Aorta (tissue), 5 donors: ENCODE measurements at places on chromosomes 16 and 17. TPM values are rescaled to one million over a fixed set of nuclear protein-coding genes. Genes with fewer than 3 reads are reported as not detected.

DNA sequence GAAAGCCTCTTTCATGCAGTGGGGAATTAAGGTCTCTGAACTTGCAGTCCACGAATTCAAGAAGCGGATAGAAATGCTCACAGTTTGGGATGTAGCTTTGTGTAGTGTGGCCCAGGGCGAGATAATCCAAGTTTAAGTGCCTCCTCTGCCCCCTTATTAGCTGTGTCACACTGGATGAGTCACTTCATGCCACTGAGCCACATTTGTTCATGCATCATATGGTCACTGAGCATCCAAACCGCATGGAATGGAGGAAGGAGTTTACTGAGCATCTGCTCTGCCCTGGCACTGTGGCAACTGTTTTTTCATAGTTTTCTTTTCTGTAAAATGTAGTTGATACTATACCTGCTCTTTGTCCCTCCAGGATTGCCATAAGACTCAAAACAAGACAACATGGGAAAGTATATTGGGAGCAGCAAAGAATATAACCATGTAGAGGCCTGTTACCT lies 15.1 kb upstream of the DHX8 start:
- no peaks in the 10 kb centered on the region for H3K36me3 ChIP-seq
- no peak for DNase-seq
- no peaks in the 10 kb centered on the region for H3K27me3 ChIP-seq
- H3K4me1 ChIP-seq = no peaks in the 10 kb centered on the region
- H3K27ac ChIP-seq = no peak overlapping the region
- H3K4me3 ChIP-seq = no peak overlapping the region

Gene LGALS9B
- not detected for polyA plus RNA-seq

- no peaks in the 10 kb centered on the region for H3K27me3 ChIP-seq
- H3K27ac ChIP-seq = no peak overlapping the region
- no peaks in the 10 kb centered on the region for H3K4me1 ChIP-seq
Measured at GRCh38 chr17:78680436-78680835, 101.6 kb downstream of the CYTH1 start.

DNA sequence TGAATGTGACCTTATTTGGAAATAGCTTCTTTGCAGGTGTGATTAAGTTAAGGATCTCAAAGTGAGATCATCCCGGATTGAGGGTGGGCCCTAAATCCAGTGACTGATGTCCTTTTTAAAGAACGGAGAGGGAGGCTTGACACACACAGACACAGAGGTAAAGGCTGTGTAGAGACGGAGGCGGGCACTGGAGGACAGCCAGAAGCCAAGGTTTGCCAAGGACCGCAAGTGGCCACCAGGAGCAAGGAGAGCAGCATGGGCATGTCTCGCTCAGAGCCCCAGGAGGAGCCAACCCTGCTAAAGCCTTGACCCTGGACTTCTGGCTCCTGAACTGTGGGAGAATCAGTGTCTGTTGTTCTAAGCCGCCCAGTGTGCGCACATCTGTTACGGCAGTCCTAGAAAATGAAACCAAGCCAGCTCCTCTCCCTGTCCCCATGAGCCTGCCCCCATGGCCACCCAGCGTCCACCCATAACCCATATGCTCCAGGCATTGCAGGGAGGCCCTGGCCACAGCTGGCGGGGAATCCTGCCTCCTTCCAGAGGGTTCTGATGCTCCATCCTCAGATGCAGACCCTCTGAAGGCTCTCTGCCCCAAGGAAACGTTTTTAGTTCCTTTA lies 15.2 kb downstream of the CNGB1 start:
- no peak overlapping the region for H3K27ac ChIP-seq
- no peak for DNase-seq
- H3K4me1 ChIP-seq = no peaks in the 10 kb centered on the region
- H3K4me3 ChIP-seq = no peak overlapping the region
- H3K27me3 ChIP-seq = no peaks in the 10 kb centered on the region

Gene MT1G
- polyA plus RNA-seq = 118 TPM

DNA sequence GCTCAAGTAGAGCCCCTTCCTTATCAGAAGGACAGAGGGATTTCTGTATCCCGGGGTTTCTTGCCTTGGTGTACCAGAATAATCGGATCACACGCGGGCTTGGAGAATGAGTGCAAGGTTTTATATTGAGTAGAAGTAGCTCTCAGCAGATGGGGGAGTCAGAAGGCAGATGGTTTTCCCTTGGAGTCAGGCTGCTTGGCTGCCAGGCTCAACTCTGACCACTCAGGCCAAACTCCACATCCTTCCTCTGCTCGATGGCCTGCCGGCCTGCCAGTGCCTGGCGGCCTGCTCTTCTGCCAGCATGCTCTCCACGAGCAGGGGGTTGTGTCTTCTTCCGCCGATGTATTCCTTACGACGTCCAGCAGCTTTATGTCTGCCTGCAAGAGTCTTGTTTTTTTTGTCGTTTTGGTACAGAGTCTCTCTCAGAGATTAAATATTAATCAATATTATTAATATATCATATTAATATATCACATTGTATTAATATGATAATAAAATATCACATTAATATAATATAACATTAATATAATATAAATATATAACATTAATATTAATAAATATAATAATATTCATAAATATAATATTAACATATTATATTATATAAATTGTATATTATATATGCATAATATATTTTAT lies 229.2 kb upstream of the WSCD1 start:
- H3K4me1 ChIP-seq = no peaks in the 10 kb centered on the region
- H3K36me3 ChIP-seq = no peaks in the 10 kb centered on the region
- H3K4me3 ChIP-seq = no peak overlapping the region
- H3K27ac ChIP-seq = no peak overlapping the region
- no peak for DNase-seq
- no peaks in the 10 kb centered on the region for H3K27me3 ChIP-seq

DNA sequence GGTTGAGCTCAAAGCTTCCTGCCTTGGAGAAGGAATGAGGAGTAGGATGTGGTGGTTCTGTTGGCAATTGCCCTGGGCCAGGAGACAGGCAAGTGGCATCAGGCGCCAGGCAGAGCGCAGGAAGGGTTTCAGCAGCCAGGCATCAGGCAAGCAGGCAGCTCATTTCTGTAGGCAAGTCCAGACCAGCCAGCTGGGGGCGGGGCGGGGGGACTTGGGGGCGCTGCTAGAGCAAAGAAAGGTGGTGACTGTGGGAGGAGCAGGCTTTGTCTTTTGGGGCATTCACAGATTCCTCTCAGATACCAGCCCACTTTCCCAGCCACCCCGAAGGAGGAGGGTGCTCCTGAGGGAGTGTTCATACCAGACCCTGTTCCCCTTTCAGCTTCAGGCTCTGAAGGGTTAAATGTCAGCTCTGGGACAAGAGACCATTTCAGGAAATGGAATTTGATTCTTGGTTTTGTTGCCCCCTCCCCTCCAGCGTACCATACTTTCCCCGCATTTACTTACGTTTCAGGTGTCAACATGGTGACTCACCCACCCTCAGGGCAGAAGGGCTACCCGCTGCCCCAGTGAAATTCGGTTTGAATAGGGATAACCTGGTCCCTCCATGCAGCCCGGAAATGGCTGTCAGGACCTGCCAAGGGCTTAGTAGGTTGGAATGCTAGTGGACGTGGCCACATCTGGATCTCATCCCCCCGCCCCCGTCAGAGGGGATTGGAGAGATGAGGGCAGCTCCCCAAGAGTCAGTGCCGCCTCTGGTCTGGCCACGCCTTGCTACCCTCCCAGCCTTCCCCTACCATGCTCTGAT lies 13.2 kb downstream of the NGFR start:
- DNase-seq = no peak
- H3K4me1 ChIP-seq = no peaks in the 10 kb centered on the region
- H3K4me3 ChIP-seq = no peak overlapping the region
- no peaks in the 10 kb centered on the region for H3K36me3 ChIP-seq
- H3K27ac ChIP-seq = no peak overlapping the region

Gene NACA2
- not detected for polyA plus RNA-seq

DNA sequence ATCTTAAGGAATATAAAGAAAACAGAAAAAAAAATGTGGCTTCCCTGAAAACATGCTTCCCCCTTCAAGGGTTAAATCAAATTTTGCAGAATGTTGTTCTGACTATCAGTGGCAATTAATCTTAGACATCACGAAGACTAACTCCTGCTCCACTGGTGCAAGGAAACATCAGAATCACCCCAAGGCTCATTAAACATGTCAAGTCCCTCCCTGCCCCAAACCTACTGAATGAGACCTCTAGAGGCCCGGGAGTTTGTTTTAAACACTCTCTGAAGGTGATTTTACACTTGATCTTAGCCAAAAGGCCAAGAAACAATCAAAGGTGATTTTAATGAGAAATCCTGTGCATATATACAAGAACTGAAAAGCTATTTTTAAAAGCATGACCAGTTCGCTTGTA lies 18.3 kb downstream of the PSME3IP1 start:
- H3K4me1 ChIP-seq = no peaks in the 10 kb centered on the region
- H3K36me3 ChIP-seq = peaks cover 12% of the 10 kb centered on the region
- no peak for DNase-seq
- H3K27ac ChIP-seq = no peak overlapping the region
- H3K4me3 ChIP-seq = no peak overlapping the region
- no peaks in the 10 kb centered on the region for H3K27me3 ChIP-seq

Gene ZNF469
- 0.54 TPM for polyA plus RNA-seq

DNA sequence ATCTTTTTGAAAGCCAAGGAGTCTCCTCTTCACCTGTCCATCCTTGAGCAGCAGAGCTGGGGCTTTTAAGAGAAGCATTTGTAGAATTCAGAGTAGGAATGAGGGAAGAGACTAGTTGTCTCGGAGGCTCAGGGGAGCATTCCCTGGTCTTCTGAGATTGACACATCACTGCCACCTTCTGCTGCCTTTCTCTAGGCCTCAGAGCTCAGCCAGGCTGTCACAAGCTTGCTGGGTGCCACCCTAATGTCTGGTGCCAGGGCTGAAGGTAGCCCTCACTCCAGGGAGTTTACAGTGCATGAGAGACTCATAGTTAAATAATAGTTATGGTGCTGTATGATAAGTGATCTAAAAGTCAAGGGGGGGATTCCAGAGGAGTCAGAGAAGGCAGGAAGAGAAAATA lies 39.7 kb downstream of the B9D1 start:
- no peaks in the 10 kb centered on the region for H3K4me1 ChIP-seq
- DNase-seq = peak; percentile 43
- H3K36me3 ChIP-seq = no peaks in the 10 kb centered on the region
- H3K27me3 ChIP-seq = no peaks in the 10 kb centered on the region
- H3K27ac ChIP-seq = no peak overlapping the region

Gene JUP
- polyA plus RNA-seq = 64.3 TPM

- no peaks in the 10 kb centered on the region for H3K36me3 ChIP-seq
- H3K27me3 ChIP-seq = no peaks in the 10 kb centered on the region
- H3K4me3 ChIP-seq = no peak overlapping the region
- peaks cover 4% of the 10 kb centered on the region for H3K4me1 ChIP-seq
- no peak overlapping the region for H3K27ac ChIP-seq
- no peak for DNase-seq
Measured at GRCh38 chr16:18936727-18937340, 10.6 kb upstream of the SMG1 start.

Gene EVI2A
- polyA plus RNA-seq = 3.8 TPM

- no peak for DNase-seq
- H3K4me3 ChIP-seq = no peak overlapping the region
- no peaks in the 10 kb centered on the region for H3K36me3 ChIP-seq
- H3K4me1 ChIP-seq = no peaks in the 10 kb centered on the region
Measured at GRCh38 chr17:80592243-80592642, 47.6 kb downstream of the RPTOR start.

DNA sequence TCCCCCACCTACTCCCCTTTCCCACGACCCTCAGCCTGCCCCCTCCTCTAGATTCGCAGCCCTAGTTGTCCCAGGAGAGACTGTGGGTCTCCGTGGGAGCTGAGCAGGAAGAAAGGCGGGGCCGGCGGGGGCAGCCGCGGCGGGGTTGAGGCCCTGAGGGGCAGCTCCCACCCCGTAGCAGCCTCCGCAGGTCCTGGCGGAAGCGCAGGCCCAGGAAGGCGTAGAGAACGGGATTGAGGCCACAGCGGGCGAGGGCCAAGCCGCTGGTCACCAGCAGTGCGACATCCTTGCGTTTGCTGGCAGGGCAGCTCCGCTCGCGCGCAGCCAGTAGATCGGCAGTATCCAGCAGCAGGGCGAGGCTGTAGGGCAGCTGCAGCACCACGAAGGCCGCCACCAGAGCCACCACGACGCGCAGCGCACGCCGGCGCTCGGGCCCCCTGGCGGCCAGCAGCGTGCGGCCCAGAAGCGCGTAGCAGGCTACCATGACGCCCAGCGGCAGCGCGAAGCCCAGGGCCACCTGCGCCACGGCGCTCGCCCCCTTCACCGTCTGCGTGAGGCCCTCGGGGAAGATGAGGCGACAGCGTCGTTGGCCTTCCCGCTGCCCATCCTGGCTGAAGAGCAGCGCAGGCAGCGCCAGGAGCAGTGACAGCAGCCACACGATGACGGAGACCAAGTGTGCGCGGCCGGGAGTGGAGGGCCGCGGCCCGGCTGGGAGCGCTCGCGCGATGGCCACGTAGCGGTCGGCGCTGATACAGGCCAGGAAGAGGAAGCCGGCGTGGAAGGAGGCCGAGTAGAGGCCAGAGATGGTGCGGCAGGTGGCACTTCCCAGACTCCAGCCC lies 1.9 kb downstream of the CCR10 start:
- DNase-seq = peak; percentile 87
- H3K36me3 ChIP-seq = no peaks in the 10 kb centered on the region
- H3K4me1 ChIP-seq = no peaks in the 10 kb centered on the region
- no peak overlapping the region for H3K4me3 ChIP-seq

Gene POLR3E
- 13.1 TPM for polyA plus RNA-seq

Gene SDR42E2
- 0.10 TPM for polyA plus RNA-seq

GRCh38 chr17:51124640-51125503 lies 4.2 kb upstream of the SPAG9 start:
- H3K27ac ChIP-seq = no peak overlapping the region
- no peaks in the 10 kb centered on the region for H3K27me3 ChIP-seq
- no peaks in the 10 kb centered on the region for H3K4me1 ChIP-seq
- DNase-seq = no peak
- no peak overlapping the region for H3K4me3 ChIP-seq
- H3K36me3 ChIP-seq = no peaks in the 10 kb centered on the region
